ENCODE measurements at places on chromosomes 12 and 14.
A peak's percentile ranks its signal among the peaks of the same experiment; 100 is the strongest.

- no peak for DNase-seq
These were observed 146.6 kb downstream of the CRADD start for GRCh38 chr12:93823616-93824391.

GRCh38 chr14:105021656-105022275, 883 bp upstream of the CDCA4 start:
- no peak for DNase-seq

GRCh38 chr14:103334644-103335622, 896 bp downstream of the EIF5 start:
- DNase-seq = peak; percentile 59

GRCh38 chr14:81179631-81180030, 41.1 kb downstream of the GTF2A1 start:
- DNase-seq = no peak

DNA sequence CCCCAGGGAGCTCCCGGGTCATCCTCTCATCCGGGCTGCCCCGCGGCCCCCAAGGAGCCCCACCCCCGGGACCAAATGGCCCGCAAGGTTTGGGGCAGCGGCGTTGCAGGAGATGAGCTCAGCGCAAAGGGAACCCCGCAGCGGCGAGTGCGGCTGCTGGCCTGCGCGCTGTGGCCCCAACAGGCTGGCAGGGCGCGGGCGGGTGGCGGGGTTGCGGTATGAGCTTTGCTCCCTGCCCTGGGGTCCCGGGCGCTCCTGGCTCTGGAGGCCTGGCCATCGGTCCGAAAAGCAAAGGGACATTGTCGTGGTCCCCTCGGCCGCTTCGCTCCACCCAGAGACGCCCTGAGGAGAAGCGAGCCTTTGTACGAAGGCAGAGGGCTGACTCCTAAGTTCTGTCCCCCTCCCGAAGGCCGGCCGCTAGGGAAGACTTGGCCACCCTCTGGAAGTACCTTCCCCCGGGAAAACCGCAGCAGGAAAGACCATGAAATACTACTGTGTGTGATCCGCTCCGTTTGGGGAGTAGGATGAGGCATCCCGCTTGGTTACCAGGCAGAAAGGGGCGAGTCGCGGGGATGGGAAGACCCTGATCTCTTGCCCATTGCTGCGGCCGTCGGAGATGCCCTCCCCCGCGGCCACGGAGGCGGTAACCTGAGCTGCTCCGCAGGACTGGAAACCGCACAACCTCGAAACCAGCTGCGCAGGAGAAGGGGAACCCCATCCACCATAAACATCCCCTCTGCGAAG, 620 bp upstream of the NID2 start:
- no peak for DNase-seq

- no peak for DNase-seq
These were observed 50.8 kb downstream of the DGLUCY start for GRCh38 chr14:91164676-91165075.

- DNase-seq = no peak
These were observed 110.8 kb downstream of the KCNH5 start for GRCh38 chr14:62934439-62934838.

DNA sequence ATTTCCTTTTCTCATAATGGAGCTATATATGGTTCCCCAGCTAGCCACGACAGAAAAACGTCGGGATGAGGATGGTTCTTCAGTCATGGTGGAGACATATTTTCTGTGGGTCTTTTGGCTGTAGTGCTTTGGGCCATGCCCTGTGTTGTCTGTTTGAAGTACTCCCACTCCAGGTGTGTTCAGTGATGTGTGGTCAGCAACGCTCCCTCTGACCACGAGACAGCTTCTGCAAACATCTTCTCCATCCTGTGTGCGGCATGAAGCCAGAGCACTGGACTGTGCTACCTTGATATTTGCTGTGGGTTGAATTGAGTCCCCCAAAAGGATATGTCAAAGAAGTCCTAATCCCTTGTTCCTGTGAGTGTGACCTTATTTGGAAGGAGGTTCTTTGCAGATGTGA, 931.2 kb downstream of the NRXN3 start:
- no peak for DNase-seq

DNA sequence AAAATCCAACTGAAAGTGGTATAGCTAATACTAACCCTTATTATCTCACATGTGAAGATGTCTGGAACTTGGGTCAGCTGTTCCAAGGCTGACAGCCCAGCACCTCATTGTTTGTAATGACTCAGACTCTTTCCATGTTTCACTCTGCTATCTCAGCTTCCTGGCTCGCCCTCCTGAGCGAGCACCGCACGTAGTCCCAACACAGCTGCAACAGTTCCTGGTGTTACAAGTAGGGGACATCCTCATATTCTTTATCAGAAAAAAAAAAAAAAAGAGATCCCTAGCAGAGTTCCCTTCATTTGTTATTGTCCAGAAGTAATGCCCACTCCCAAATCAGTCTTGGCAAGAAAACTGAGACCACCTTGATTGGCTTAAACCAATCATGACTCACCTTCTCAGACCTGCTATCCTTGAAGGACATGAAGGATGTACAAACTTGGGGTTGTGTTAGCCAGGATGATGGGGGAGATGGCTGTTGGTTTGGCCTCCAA, 92.5 kb downstream of the ADCK1 start:
- no peak for DNase-seq

GRCh38 chr12:72832024-72832423, 559.9 kb downstream of the TRHDE start:
- no peak for DNase-seq

GRCh38 chr14:59214702-59215302, 26.3 kb downstream of the DAAM1 start:
- DNase-seq = no peak

- DNase-seq = no peak
These were observed 258.6 kb downstream of the IPO8 start for GRCh38 chr12:30437044-30437443.

DNA sequence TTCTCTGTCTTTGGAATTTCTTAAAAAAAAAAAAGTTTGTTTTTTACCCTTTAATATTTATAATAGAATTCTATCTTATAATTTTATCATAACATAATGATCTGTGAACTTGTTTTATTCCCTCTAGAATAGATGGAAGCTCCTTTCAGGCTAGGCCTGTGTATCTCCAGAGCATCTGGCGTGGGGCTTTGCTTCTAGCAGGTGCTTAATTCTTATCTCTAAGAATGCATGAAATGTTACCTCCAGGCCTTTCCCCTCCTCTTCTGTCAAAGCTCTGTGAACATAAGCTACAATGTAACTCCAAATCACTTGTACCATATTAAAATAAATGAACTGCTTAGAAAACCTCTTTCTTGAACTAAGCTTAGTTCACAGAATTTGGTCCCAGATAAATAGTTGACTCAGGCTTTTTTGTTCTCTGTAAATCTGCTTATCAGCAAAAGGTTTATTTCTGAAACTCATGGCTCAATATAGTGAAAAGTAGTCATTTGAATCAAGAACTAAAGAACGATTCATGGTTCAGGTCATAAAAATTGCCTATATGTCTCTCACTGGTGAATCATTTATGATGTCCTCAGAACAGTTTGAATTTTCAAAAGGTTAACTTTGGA, 407.1 kb downstream of the TRHDE start:
- no peak for DNase-seq

- no peak for DNase-seq
These were observed 3.7 kb downstream of the FIGNL2 start for GRCh38 chr12:51844854-51845253.

DNA sequence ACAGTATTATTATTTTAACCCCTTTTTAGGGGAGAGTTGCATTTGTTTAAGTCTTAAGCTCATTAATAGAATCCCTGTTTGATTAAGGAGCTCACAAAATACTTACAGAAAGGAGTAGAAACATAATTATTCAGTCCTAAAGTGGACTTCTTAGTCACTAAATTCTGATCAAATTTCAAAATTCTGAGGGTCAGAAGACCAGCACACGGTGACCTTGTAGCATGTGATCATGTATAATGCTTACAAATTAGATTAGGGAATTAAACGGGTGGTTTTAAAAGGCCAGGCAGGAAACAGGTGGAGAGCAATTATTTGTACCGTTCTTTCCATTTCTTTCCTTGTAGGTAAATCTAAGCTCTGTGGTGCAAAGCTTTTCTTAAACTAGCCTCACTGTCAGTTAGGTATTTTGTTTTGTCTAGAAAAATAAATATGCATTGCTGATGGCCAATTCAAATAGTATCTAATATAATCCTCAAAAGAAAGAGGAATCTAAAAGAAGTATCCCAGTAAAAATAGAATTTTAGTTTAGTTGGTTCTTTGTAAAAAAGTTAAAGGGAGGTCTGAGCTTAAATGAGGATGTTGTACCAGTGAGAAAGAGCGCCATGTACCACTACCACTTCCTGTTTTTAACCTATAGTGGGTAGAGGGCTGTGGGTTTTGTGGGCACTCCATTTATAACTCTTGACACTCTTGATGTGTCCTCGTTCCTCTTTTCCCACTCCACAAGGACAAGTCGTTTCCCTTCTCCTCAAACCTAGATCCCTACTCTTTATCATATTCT, 51.1 kb downstream of the SLC38A1 start:
- peak; percentile 88 for DNase-seq

DNA sequence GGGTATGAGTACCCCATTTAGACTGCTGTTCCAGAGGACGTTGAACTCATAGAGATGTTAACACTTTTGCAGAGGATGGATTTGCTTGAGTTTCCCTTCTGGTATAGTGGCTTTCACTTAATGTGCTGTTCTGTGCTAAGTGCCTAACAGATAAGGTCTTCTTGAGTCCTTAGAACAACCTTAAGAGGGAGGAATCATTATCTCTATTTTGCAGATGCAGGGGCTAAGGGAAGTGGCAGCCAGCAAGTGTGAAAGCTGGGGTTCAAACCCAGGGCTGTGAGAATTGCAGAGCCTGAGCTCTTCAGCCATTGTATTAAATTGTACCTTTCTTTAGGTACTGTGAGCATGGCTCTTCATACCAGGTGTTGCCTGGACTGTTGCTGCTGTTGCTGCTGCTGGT, 122.1 kb upstream of the NRXN3 start:
- DNase-seq = no peak

DNA sequence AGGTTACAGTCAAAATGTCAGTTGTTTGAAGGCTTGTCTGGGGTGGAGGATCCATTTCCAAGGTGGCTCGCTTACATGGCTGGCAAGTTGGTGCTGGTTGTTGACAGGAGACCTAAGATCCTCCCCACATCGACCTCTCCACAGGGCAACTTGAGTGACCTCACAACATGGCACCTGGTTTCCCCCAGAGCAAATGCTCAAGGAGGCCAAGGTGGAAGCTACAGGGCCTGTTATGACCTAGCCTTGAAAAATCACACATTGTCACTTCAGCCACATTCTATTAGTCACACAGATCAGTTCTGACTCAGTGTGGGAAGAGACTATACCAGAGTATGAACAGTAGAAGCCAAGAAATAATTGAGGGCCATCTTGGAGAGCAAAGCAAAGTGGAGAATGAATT, 11.3 kb upstream of the GNG2 start:
- DNase-seq = no peak

GRCh38 chr12:51639361-51639760, 48.3 kb downstream of the SCN8A start:
- DNase-seq = no peak

DNA sequence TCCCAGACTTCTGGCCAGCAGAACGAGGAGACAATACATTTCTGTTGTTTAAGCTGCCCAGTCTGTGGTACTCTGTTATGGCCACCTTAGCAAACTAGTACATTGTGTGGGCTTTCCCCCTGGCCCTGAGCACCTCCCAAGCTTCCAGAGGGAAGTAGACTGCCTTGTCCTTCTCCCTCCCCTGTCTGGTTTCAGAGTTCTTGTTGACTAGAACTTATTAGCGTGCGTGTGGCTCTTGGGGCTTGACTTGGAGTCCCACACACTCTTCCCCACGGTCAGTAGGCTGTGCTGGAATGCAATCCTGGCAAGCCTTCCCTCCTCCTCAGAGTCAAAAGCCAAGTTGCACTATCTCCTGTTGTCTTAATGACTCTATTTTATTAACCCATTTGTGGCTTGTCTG, 27.7 kb downstream of the FBLN5 start:
- DNase-seq = no peak

DNA sequence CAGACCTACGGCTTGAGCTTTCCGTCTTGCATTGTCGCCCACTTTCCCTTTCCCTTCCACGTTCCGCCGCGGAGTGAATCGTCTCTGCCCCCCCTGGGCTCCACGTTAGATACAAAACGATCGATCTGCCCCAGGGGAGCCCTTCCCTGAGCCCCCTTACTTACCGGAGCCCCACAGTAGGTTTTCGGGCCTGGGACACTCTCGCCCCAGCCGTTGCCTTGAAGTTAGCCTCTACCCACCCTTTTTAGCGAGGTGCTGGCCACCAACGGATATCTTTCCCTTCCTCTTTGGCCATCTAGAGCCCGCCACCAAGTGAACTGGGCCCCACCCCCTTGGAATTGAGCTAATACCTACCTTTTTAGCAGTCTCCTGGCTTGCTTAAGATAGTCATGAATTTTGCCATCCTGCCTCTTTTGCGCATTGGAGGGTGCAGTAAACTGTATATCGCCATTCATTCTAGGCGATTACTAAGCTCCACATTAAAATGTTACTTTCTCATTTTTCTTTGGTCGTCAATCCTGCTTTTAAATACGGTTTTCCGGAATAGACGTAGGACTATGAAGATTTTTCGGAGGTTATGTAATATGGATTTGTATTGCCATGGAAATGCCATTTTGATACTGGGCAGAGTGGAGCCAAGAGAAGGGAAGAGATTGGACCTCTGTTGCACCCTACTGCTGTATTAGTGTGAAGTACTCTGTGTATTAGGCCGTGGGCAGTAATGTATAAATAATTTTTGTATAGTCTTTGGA, 764 bp downstream of the RBM25 start:
- DNase-seq = no peak

DNA sequence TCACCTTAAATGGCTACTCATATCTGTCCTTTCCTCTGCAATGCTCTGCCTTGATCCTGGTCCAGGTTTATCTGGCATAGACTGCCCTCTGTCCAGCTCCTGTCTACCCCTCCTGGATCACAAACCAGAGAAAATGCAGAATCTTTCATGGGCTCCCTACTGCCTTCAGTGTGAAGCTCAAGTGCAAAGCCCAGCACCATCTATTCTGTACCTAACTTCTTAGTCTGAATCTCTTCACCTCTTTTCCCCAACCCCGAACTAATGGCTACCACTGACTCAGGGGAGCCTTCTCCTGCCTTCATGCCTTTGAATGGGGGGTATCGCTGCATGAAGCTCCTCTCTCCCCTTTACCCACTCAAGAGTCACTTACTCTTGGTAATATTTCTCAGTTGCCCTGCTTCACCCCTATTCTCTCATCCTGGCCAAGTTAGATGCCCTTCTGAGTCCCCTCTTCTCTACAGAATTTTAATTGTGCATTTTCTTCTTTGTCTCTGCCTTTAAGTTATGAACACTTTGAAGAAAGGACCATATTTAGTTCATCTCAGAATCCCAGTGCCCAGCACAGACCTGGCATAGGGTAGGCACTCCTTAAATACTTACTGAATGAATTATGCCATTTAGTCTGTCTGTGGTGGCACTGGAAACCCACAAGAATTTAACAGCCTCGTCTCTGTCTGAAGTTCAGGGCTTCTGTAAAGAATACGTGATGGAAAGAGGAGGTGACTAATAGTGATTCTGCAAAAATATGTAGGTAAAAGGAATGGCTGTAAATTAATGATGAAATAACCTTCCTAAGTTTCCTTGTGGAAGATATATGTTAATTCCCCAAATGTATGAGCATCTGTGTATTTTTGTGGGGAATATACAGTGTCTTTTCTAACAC, 191.3 kb upstream of the AMIGO2 start:
- DNase-seq = no peak
